ENCODE measurements at places on chromosomes 6 and 20.

GRCh38 chr6:12637960-12638641, 78.5 kb upstream of the PHACTR1 start:
- DNase-seq: no peak

DNA sequence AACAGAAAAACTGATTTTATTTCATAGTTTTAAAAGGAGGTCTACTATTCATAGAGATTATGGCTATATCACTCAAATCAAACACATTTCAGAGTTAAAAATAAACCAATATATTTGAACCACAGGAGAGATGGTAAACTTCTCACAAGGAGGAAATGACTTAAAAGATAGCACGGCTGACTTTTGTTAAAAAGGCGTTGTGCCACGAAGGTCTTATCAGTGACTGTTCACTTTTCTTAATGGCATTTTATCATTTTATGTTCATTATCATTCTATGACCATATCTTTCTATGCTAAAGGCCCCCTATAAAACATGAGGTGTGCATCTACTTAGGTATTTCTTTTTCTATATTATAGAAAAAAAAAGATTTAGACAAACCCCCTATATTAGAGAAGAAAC, 19.6 kb downstream of the ELOVL4 start:
- no peak for DNase-seq

- DNase-seq: no peak
Observed at GRCh38 chr6:17673543-17674254, 33.0 kb downstream of the NUP153 start.

GRCh38 chr20:10843146-10843711, 169.4 kb upstream of the JAG1 start:
- DNase-seq: no peak

- DNase-seq: peak; percentile 62
Observed at GRCh38 chr6:168658059-168658458, 217.1 kb downstream of the SMOC2 start.

DNA sequence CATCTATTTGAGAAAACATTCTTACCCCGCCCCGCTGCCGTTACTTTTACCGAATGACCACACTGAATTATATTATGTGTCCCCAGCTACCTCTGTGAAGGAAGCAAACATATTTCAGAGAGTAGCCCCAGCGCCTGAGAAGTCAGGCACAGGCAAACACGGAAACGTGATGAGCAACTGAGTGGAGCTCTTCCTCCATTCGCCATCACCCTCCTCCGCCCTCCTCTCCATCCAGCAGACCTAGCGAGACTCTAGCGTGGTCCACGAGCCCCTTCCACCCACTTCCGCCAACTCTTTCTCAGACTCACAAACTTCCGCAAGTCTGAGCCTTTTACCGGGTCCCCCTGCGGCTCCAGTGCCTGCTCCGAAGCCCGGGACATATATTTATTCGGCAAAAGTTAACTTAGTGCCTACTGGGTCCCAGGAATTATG, 582 bp downstream of the SNRPB start:
- DNase-seq: no peak

- no peak for DNase-seq
Observed at GRCh38 chr6:15555101-15556038, 107.5 kb downstream of the DTNBP1 start.

- peak; percentile 36 for DNase-seq
Observed at GRCh38 chr6:166782520-166782919, 155.5 kb upstream of the RPS6KA2 start.

DNA sequence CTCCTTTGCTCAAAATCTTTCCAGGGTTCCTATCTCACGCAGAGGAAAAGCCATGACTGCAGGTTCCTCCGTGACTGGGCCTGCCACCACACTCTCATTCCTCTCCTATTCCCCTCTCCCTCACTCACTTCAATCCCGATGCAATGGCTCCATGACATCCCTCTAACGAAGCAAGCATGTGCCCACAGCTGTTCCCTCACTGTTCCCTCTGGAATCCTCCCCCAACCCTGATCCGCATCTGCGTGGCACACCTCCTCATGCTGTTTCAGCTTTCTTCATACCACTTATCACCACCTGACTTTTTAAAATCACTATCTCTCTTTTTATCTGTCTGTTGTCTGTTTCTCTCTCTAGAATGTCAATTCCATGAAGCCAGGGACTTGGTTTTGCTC, 25.5 kb downstream of the ANGPT4 start:
- no peak for DNase-seq

DNA sequence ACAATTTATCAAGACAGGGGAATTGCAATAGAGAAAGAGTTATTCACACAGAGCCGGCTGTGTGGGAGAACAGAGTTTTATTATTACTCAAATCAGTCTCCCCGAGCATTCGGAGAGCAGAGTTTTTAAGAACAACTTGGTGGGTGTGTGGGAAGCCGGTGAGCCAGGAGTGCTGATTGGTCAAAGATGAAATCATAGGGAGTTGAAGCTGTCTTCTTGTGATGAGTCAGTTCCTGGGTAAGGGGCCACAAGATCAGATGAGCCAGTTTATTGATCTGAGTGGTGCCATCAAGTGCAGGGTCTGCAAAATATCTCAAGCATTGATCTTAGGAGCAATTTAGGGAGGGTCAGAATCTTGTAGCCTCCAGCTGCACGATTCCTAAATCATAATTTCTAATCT, 50.0 kb upstream of the ECI2 start:
- no peak for DNase-seq

- DNase-seq: no peak
Observed at GRCh38 chr6:40585223-40585622, 1.9 kb downstream of the LRFN2 start.

Data from coronary artery (tissue), 2 donors.